ENCODE measurements at places on chromosomes 12 and 14.

DNA sequence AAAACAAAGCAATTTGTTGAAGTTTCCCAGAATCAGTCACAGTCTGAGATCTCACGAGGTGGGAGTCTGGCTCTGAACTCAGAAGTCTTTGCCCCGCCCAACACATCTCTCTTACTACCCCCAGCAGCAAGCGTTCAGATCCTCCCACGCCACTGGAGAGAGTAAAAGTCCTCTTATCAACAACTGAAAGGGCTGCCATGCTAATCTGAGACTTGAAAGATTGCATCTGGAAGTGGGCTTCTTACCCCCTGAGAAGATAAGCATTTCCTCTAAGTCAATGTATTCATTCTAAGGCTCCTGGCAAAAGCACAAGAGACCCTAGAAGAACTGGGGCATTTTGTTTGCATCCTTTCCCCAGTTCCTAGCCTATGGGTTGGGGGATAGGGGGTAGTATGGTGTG, 34.1 kb upstream of the STON2 start:
- DNase-seq: no peak

- DNase-seq: no peak
Measured at GRCh38 chr12:92554158-92555073, 148.4 kb upstream of the PLEKHG7 start.

- DNase-seq: no peak
Measured at GRCh38 chr12:83245156-83245555, 558.5 kb downstream of the TMTC2 start.

DNA sequence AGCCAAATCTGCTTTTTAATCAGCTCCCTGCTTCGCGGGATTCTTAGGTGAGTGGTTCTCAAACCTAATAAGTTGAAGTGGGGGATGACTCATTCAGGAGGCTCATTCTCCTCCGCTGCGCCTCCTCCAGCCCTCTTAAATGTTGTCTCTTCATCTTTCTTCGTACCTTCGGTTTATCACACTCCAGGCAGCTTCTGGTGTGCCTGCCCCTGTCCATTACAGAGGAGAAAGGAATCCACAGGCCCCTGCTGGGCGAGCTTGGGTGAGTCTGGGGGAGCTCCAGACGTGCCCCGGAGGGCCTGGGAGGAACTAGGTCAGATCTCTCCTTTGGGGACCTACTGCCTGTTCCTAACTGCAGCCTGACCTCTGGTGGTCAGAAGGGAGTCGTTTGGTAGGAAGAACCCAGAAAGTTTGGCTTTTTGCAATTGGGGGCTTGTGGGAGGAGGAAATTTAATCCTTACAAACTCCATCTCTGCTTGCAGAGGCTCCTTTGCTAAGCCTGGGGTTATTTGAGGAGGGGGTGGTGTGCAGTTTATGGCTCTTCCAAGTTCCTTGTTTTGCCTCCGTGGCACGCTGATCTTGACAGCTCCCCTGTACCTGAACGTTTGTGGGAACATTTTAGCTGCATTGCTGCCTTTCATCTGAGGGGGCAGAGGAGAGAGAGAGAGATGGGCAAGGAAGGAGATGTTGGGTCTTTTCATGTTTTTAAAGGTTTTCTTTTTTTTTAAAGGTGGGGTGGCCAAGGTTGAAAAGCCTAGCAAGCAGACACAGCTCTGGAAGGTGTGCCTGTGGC, 84.1 kb upstream of the GNG2 start:
- DNase-seq: no peak

DNA sequence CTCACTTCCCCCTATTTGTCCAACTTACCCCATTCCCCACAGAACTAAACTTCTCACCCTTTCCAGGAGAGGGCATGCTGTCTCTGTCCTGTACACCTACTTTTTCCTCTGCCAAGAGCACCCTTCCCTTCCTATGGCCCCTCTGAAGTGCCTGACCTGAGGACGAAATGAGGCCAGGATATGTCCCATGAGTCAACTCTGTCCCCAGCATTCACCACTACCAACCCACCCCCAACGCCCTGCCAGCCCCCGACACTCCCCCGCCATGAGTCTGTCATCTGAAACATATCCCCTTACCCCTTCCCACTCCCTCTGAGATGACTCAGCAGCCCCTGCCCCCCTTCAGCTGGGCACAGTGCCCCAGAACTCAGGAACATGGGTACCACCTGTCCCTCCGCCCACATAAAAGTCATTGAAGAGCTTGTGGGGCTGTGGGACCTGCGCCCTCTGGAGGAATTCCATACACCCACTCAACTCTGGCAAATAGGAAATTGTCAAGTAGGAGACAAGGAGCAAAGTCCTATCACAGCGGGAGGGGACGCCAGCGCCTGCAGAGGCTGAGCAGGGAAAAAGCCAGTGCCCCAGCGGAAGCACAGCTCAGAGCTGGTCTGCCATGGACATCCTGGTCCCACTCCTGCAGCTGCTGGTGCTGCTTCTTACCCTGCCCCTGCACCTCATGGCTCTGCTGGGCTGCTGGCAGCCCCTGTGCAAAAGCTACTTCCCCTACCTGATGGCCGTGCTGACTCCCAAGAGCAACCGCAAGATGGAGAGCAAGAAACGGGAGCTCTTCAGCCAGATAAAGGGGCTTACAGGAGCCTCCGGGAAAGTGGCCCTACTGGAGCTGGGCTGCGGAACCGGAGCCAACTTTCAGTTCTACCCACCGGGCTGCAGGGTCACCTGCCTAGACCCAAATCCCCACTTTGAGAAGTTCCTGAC, 26.3 kb downstream of the ITGA7 start:
- DNase-seq: no peak

DNA sequence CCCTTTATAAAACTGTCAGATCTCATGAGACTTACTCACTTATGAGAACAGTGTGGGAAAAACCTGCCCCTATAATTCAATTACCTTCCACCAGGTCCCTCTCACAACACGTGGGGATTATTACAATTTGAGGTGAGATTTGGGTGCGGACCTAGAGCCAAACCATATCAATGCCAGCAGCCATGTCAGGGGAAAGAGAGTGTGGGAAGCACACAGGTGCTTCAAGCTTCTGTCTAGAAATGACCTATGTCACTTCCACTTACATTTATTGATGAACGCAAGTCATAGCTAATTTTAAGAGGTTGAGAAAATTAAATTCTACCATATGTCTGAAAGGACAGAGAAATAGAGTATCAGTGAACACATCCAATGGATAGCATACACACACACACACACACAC, 32.5 kb upstream of the E2F7 start:
- no peak for DNase-seq

- peak; percentile 59 for DNase-seq
Measured at GRCh38 chr12:80186727-80187217, 87.4 kb downstream of the OTOGL start.

DNA sequence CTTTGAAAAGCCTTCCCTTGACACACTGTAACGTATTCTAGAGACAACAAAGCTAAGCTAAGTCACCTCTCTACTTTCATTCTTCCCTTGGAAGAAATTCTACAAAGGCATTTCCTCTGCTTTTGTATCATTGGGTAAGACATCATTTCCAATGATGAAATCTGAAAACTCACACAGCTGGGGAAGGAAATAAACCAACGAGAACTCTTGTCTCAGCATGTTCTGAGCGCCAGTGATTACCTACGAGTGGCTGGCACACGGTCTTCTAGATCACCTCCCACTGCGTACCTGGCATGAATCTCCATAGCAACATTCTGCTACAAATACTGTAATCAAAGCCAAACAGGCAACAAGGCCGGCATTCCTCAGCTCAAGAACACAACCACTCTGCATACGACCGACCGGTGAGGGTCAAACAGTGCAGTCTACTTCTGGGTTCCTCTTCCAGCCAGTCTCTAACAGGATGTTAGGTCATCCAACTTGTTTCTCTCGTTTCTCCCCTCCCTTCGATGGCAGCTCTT, 7.6 kb downstream of the VPS37B start:
- DNase-seq: peak; percentile 64

GRCh38 chr14:63224196-63224595, 20.0 kb downstream of the RHOJ start:
- DNase-seq: no peak

- no peak for DNase-seq
Measured at GRCh38 chr12:75774261-75775052, 257.1 kb downstream of the PHLDA1 start.

DNA sequence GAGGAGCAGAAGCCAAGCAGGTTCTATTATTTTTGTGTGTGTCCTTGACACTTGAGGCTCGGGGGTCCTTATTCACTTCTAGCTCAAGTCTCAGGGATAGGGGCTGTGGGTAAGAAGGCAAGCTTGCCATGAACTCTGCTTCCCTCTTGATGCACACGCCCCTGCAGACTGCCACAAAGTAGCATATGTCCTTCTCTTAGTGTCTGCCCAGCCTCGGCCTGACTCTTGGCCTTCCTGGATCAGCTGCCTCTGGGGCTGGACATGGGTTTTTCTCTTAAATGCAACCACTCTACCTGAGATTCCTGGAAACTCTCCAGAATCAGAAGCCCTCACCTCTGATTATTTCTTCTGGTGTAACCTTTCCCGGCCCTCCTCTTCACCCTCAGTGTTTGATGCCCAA, 28.2 kb upstream of the PEX5 start:
- DNase-seq: no peak

DNA sequence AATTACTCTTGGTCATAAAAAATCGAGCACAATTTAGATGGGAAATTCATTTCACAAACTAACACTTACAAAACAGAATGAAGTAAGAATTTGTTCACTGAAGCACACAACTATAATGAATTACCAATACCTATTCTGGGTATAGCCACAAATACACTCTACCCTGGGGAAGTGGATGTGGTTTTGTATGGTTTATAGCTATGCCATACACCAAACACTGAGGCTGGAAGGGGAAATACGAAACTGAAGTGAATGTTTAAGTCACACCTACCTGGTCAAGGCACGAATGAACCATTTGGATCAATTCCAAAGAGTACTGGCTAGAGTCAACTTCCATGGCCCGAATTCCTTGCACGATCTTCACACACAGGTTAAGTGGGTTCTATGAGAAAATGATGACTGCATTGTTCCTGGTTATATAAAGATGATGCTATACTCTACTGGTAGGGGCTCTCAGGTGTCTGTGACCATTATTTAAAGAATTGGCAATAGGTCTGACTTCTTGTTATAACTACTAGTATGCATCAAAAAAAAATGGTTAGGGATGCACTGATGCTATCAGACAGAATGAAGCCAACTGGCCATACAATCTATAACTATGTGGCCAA, 12.8 kb downstream of the NEK9 start:
- DNase-seq: no peak

DNA sequence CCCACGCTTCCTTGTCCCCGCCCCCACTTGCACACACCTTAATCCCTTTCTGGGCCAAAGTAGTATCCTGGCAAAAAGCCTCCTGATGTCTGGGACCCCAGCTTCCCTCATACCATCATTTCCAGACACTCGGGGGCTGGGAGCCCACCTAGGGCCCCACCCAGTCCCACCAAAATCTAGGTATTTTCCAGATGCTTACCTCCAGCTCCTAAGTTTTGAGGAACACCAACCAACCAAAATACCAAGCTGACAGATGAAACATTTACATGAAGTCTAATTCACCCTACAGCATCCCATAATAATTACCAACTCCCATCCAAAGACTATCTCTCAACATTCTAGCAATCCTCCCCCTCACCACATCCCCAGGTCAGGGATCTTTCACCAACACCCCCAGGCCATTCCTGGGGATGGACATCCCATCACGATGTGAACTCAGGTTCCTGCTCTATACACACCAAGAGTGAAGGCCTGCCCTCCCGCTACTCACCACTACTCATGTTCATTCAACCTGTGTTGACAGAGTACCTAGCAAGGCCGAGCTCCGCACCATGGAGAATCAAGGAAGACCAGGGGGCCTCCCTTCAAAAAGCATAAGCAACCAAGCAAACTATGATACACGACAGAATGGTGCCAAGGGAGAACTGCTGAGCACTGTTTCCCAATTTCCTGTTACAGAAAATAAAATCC, 1.6 kb upstream of the CHD4 start:
- DNase-seq: no peak

- DNase-seq: no peak
Measured at GRCh38 chr12:75658901-75659823, 147.8 kb upstream of the KRR1 start.

DNA sequence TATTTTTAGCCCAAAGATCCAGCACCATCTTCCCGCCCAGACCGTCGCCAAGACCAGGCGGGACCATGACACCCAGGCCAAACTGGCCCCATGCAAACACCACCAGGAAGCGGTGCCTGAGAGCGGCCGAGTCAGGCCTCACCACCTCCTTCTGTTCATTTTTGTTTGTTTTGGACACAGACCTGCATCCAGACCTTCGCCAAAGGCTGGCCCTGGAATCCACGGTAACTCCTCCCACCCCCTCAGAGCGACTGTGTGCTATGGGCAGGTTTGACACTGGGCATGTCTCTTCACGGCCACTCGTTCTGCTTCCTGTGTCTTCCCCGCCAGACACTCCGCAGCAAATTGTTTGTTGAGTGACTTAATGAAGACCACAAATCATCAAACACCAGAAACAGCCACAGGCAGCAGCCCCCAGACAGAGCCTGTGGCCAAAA, 47.1 kb downstream of the NCOR2 start:
- DNase-seq: no peak

DNA sequence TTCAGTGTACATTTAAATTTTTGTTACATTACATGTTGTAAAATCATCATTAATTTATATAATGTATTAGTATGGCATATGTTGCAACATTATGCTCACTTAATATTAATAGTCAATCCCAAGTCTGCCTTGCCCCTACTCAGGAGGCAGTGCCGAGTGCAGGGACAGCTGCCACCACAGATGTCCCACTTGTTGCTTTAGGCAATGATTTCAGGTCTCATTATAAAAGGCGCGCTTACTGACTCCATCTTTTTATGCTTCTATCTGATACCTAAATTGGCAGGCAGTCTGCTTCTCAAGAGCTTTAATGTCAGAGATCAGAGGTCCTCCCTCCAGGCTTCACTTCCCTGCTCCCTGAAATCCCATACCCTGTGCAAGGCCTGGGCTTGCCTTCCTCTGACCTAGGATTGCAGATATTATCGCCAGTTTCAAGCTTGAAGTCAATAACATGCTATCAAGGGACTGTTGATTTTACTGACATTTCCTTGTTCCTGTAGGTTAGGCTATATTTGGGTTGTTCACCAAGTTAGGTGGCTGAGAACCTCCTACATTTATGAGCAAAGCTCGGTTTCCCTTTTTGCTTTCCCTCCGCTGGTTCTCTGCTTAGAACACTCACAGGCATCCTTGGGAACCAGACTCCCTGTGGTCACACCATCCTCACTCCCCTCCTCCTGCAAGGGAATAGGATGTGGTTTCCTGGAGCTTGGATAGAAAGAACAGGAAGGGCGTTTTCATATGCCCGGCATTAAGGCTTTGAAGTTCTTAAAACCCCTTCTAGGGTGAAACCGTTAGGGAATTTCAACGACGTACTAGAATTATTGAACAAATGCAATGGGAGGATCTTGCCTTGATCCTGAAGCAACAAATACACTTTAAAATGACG, 208.4 kb upstream of the FKBP4 start:
- DNase-seq: no peak

- DNase-seq: no peak
Measured at GRCh38 chr14:84804468-84804867, 725.5 kb upstream of the FLRT2 start.

Measured in Panc1 (cell line).